Panc1 (cell line): ENCODE measurements at places on chromosomes 13 and 19. TPM values are rescaled to one million over a fixed set of nuclear protein-coding genes. Genes with fewer than 3 reads are reported as not detected.
A peak's percentile ranks its signal among the peaks of the same experiment; 100 is the strongest.

DNA sequence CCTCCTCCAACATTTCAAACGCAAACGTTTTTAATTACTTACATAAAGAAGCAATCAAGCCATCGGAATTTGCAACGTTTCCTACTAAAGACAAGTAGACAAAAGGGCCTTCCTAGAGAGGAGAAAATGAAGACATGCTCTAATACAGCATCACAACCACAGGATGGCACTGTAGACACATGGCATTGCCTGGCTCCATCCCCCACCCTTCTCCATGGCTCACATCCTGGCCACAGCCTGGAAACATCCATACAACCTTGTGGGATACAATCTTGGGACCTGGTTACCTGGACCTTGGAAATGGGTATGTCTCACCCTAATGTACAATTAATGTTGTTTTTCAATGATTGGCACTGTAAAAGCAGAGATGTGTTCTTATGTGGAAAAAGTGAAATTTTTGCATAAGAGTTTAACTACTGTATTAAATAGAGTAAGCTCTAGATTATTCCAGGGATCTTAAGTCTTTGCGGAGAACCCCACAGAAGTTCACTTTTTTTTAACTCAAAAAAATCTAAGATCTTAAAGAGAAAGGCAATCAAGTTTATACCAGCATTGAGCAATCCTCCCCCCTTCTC, 21.5 kb downstream of the EBPL start:
- H3K4me1 ChIP-seq = no peaks in the 10 kb centered on the region
- peak; percentile 67 for DNase-seq
- no peaks in the 10 kb centered on the region for H3K36me3 ChIP-seq
- no peak overlapping the region for H3K4me3 ChIP-seq
- no peaks in the 10 kb centered on the region for H3K27me3 ChIP-seq

- no peak for DNase-seq
- no peaks in the 10 kb centered on the region for H3K36me3 ChIP-seq
- H3K27me3 ChIP-seq = no peaks in the 10 kb centered on the region
These were observed 89.9 kb upstream of the MAB21L1 start for GRCh38 chr13:35566340-35566739.

DNA sequence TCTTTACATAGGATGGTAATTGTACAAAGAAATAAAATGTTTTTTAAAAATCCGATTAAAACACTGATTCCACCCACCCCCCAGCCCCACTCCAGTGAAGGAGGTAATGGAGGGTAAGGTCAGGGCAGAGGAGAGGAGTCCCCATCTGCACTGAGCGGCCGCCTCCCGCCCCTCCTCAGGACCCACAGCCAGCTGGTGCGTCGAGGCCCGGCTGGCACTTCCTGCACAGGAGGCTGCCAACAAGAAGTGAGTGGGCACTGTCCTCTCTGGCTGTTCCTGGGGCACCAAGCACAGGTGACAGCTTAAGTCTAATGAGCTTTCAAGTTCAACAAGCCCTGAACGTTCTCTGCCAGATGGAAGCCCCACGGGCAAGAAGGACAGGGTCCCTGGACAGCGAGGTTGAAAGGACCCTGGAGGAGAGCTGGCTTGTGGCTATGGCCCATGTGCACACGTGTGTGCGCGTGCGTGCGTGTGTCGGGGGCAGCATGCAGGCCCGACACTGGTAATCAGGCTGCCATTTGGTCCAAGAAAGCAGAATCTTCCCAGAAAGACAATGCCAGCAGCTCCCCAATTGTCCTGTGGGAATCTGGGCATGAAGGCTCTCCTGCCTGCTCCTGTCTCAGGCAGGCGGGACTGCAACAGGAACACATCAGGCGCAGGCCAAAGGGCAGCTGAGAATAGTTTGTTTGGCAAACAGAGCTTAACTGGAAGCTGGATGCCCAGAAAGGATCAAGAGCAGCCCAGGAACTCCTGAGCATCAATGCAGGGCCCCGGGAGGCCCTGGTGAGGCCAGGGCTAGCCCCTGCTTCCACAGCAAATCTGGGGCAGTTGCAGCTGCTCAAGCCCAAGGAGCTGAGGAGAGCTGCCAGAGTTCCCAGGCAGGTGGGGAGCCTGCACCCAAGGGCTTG, 15.1 kb upstream of the EPHX3 start:
- H3K4me3 ChIP-seq = no peak overlapping the region
- H3K36me3 ChIP-seq = peaks cover 3% of the 10 kb centered on the region

DNA sequence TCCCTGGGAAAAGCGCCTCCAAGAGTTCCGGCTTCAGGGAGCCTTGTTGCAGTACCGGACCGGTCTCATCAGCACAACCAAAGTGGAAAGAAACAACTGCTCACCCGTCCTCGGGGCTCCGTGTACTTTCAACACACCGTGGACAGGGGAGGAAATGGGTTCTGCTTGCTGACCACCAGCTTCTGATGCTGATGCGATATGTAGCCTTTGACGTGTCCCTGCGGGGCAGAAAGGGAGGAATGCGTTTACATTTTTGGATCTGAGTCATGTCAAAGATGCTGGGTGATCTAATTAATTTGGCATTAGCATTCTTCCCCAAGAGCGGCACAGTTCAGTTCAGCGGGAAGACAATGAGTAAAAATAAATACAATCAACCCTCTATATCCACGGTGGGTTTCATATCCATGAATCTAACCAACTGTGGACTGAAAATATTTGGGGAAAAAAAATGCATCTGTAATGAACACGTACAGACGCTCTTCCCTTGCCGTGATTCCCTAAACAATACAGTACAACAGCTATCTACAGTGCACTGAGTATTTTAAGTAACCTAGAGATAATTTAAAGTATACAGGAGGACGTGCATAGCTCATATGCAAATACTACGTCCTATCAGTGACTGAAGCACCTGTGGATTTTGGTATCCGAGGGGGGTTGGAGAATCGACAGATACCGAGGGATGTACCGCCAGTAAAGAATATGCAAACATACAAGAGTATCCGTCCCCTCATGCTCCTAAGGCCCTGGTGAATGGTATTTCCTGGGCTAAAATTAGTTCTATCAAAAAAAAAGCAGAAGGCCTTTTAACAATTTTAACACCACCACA, 19.8 kb downstream of the PROZ start:
- H3K36me3 ChIP-seq = peaks cover 8% of the 10 kb centered on the region; the same call in 1 of the 2 replicates
- H3K4me1 ChIP-seq = no peaks in the 10 kb centered on the region
- no peaks in the 10 kb centered on the region for H3K27me3 ChIP-seq
- H3K27ac ChIP-seq = no peak overlapping the region

GRCh38 chr13:62997696-62998095, 1582.0 kb upstream of the PCDH20 start:
- DNase-seq = no peak
- H3K4me3 ChIP-seq = no peak overlapping the region
- no peaks in the 10 kb centered on the region for H3K4me1 ChIP-seq
- H3K27me3 ChIP-seq = no peaks in the 10 kb centered on the region
- H3K36me3 ChIP-seq = no peaks in the 10 kb centered on the region

- no peak for DNase-seq
- H3K27me3 ChIP-seq = peaks cover 2% of the 10 kb centered on the region; the same call in 1 of the 2 replicates
- no peaks in the 10 kb centered on the region for H3K36me3 ChIP-seq
These were observed 7.5 kb upstream of the TSHZ3 start for GRCh38 chr19:31356587-31357314.

DNA sequence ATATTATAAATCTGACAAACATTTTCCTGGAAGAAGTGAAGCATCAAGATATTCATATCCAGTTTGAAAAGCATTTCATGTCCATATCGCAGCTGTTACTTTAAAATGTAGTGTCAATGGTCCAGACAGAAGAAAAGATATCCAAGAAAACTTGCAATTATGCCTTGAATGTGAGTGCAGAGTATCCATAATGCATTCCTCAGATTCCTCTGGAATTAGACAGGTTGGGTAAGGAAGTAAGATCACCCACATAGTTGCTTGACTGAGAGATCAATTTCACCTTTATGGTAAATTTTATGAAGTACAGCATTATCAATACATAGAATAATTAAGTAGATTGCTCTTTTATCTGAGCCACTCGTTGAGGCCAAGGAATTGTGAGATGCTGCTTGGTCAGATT, 327.0 kb upstream of the SLITRK5 start:
- no peak overlapping the region for H3K4me3 ChIP-seq
- H3K4me1 ChIP-seq = no peaks in the 10 kb centered on the region
- no peak overlapping the region for H3K27ac ChIP-seq
- H3K27me3 ChIP-seq = no peaks in the 10 kb centered on the region
- H3K36me3 ChIP-seq = no peaks in the 10 kb centered on the region
- DNase-seq = no peak

GRCh38 chr13:20719783-20720182, 16.3 kb downstream of the IL17D start:
- H3K27ac ChIP-seq = no peak overlapping the region
- DNase-seq = no peak
- no peaks in the 10 kb centered on the region for H3K36me3 ChIP-seq
- H3K4me1 ChIP-seq = no peaks in the 10 kb centered on the region
- no peak overlapping the region for H3K4me3 ChIP-seq
- H3K27me3 ChIP-seq = no peaks in the 10 kb centered on the region

DNA sequence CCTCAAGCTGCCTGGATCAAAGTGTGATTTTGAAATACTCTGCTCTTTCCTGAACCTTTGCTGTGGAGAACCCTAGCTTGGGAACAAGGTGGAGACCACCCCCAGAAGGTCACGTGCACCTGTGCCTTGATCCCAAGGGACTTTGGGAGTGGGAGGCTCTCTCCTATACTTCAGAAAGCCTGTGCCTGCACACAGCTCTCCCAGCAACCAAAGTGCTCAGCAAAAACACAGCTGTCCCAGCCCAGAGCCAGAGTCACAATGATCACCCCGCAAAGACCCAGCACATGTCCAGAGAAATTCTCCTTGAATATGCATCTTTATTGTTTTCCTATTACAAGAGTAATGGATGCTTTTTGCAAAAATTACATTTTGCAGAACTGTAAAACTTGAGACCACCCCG, 43.4 kb downstream of the TNFRSF19 start:
- no peaks in the 10 kb centered on the region; the same call in 1 of the 2 replicates for H3K27me3 ChIP-seq
- no peak overlapping the region for H3K4me3 ChIP-seq
- no peak for DNase-seq
- no peaks in the 10 kb centered on the region for H3K36me3 ChIP-seq
- no peak overlapping the region for H3K27ac ChIP-seq

- no peak for DNase-seq
- H3K4me1 ChIP-seq = no peaks in the 10 kb centered on the region
- H3K27me3 ChIP-seq = no peaks in the 10 kb centered on the region
- no peak overlapping the region for H3K4me3 ChIP-seq
- H3K27ac ChIP-seq = peak overlapping the region; percentile 30; the same call in 1 of the 2 replicates
These were observed 5.5 kb upstream of the MAMSTR start for GRCh38 chr19:48724796-48725753.

- H3K27ac ChIP-seq = peak within 1 kb of the TSS; percentile 82
- H3K27me3 ChIP-seq = no peaks in the 10 kb centered on the region
- DNase-seq = no peak
- H3K4me1 ChIP-seq = peaks cover 18% of the 10 kb centered on the region
- no peaks in the 10 kb centered on the region; the same call in 1 of the 2 replicates for H3K36me3 ChIP-seq
- H3K4me3 ChIP-seq = peak within 1 kb of the TSS; percentile 72
These were observed at the start of gene PDE4A for GRCh38 chr19:10420444-10421239. PDE4A (plus strand) TSS chr19:10420538; CDS start chr19:10420765, 227 bp downstream.

- peaks cover 5% of the 10 kb centered on the region; the same call in 1 of the 2 replicates for H3K4me1 ChIP-seq
- DNase-seq = no peak
- no peaks in the 10 kb centered on the region for H3K36me3 ChIP-seq
- no peak overlapping the region for H3K27ac ChIP-seq
These were observed 209.5 kb downstream of the ABCC4 start for GRCh38 chr13:95091755-95092154.

GRCh38 chr13:104206450-104207044, 1140.3 kb upstream of the SLC10A2 start:
- H3K27me3 ChIP-seq = no peaks in the 10 kb centered on the region
- DNase-seq = no peak
- no peaks in the 10 kb centered on the region for H3K36me3 ChIP-seq
- H3K4me1 ChIP-seq = no peaks in the 10 kb centered on the region
- H3K27ac ChIP-seq = no peak overlapping the region

- no peak overlapping the region for H3K27ac ChIP-seq
- H3K36me3 ChIP-seq = no peaks in the 10 kb centered on the region
- DNase-seq = no peak
- H3K4me1 ChIP-seq = no peaks in the 10 kb centered on the region
These were observed 223.6 kb downstream of the FOXO1 start for GRCh38 chr13:40442826-40443225.

DNA sequence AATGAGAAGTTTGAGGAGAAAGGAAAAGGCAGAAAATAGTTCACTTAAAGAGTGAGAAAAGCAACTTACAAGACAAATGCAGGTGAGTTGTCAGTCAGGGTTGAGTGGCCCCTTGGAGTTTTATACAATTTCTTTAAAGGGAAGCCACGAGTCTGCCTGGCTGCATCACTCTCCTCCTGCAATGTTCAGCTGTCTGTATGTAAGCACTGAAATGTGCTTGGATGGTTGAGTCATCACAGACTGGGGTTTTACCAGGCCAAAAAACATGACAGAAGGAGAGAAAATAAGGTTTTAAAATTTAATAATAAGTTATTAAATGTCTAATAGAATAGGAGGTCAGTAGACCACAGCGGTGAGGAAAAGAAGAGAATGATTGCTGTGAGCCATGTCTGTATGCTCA, 51.0 kb upstream of the FGF14 start:
- H3K4me1 ChIP-seq = no peaks in the 10 kb centered on the region
- no peaks in the 10 kb centered on the region for H3K27me3 ChIP-seq
- no peak overlapping the region for H3K4me3 ChIP-seq
- DNase-seq = no peak

GRCh38 chr13:59774491-59774971, 389.2 kb downstream of the DIAPH3 start:
- no peaks in the 10 kb centered on the region for H3K27me3 ChIP-seq
- no peaks in the 10 kb centered on the region for H3K36me3 ChIP-seq
- no peak overlapping the region for H3K27ac ChIP-seq

GRCh38 chr13:113209336-113209758, at the start of gene CUL4A:
CUL4A (plus strand) TSS chr13:113209613; CDS start chr13:113209628, 15 bp downstream.
- H3K27me3 ChIP-seq = no peaks in the 10 kb centered on the region
- peak within 1 kb of the TSS; percentile 82 for H3K4me3 ChIP-seq
- peaks cover 4% of the 10 kb centered on the region for H3K36me3 ChIP-seq
- peaks cover 19% of the 10 kb centered on the region; the same call in 1 of the 2 replicates for H3K4me1 ChIP-seq
- DNase-seq = no peak
- H3K27ac ChIP-seq = peak within 1 kb of the TSS; percentile 84

- no peaks in the 10 kb centered on the region for H3K36me3 ChIP-seq
- no peak overlapping the region for H3K4me3 ChIP-seq
- no peak for DNase-seq
- H3K4me1 ChIP-seq = peaks cover 7% of the 10 kb centered on the region; the same call in 1 of the 2 replicates
These were observed 18.3 kb upstream of the CACNG8 start for GRCh38 chr19:53944416-53944815.

SBSN gene
- total RNA-seq = 0.39 TPM

CGB2 gene
- total RNA-seq = not detected

ZNF528 gene
- total RNA-seq = 9.3 TPM

CHST8 gene
- 0.28 TPM for total RNA-seq

PRKACA gene
- total RNA-seq = 70.8 TPM

KIR2DL1 gene
- not detected for total RNA-seq
